ENCODE measurements at places on chromosomes 6 and 20. TPM values are rescaled to one million over a fixed set of nuclear protein-coding genes. Genes with fewer than 3 reads are reported as not detected.

Gene SLC2A10
- total RNA-seq = 9.6 TPM

Gene MAS1
- not detected for total RNA-seq

Gene BPIFB2
- not detected for total RNA-seq

Gene LY86
- total RNA-seq = not detected

Gene TPBG
- total RNA-seq = 43.0 TPM

Gene MYMX
- total RNA-seq = not detected

Gene TMEM74B
- 18.4 TPM for total RNA-seq

Data from PC-3 (cell line).